Esophagus squamous epithelium (tissue), 5 donors: ENCODE measurements at places on chromosomes 3 and 15. TPM values are rescaled to one million over a fixed set of nuclear protein-coding genes. Genes with fewer than 3 reads are reported as not detected.

DNA sequence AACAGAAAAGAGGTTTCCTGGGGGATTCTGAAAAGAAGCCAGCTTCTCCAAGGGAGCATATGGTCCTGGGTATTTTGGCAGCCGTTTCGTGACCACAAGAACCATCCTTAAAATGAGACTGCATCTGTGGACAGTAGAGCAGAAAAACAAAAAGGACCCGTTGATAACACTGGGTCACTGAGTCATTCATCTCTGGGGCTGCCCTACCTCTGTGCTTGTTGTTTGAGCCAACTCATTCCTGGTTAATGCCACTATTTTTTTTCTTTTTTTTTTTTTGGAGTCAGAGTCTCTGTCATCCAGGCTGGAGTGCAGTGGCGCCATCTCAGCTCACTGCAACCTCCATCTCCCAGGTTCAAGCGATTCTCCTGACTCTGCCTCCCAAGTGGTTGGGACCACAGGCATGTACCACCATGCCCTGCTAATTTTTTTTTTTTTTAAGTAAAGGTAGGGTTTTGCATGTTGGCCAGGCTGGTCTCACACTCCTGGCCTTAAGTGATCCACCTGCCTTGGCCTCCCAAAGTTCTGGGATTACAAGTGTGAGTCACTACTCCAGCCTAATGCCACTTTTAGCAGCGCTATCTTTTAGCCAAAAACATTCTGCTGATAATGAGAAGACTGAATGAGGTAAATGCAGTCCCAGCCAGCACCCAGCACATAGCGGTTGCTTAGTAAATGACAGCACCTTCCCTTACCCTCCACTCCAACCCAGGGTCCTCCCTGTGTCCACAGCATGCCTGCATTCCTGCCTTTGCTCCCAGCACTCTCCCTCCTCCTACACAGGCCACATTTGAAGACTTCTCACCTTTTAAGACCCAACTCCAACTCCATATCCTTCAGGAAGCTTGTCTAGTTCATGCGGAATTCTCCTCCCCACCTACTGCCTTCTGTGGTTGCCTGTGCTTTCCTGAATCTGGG lies 9.1 kb upstream of the ISL2 start:
- no peaks in the 10 kb centered on the region for H3K4me1 ChIP-seq
- no peak overlapping the region for H3K27ac ChIP-seq
- H3K27me3 ChIP-seq = no peaks in the 10 kb centered on the region
- H3K4me3 ChIP-seq = no peak overlapping the region
- no peak for DNase-seq

Gene ELL3
- total RNA-seq = 30.9 TPM

Gene PIERCE2
- total RNA-seq = not detected

GRCh38 chr3:3665961-3666640 lies 133.1 kb upstream of the LRRN1 start:
- no peak overlapping the region for H3K4me3 ChIP-seq
- H3K4me1 ChIP-seq = no peaks in the 10 kb centered on the region
- H3K36me3 ChIP-seq = no peaks in the 10 kb centered on the region
- H3K27me3 ChIP-seq = no peaks in the 10 kb centered on the region
- H3K27ac ChIP-seq = no peak overlapping the region
- no peak for DNase-seq

Gene VPS33B
- total RNA-seq = 3.3 TPM
